ENCODE measurements at places on chromosomes 13 and 19.

GRCh38 chr13:44908712-44909111 lies 80.6 kb downstream of the NUFIP1 start:
- DNase-seq, result no peak

GRCh38 chr19:3319643-3320353 lies 46.6 kb upstream of the NFIC start:
- no peak for DNase-seq

GRCh38 chr19:40717880-40718773 lies 1.2 kb downstream of the ITPKC start:
- no peak for DNase-seq

GRCh38 chr13:42660333-42660965 lies 86.5 kb downstream of the TNFSF11 start:
- no peak for DNase-seq

DNA sequence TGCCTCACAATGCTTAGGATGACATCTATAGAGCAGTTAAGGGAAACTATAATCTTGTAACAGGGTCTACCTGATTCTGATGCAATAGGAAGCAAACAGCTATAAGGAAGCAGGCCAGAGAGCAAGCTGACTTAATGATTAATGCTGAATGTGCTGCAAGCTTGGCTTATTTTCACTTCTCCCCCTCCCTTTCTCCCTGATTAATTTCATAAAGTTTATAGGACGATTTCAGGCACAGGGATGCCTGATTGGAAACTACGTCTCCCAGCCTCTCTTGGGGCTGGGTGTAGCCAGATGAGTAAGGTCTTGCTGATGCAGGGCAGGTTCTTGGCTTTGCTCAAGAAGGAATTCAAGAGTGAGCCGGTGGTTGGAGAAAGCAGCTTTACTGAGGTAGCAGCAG lies 82.8 kb upstream of the MRI1 start:
- DNase-seq, result no peak

- DNase-seq, result no peak
These were observed 456.0 kb downstream of the PCDH17 start for GRCh38 chr13:58087566-58087965.

GRCh38 chr13:39463611-39464010 lies 139.4 kb downstream of the LHFPL6 start:
- DNase-seq, result no peak

DNA sequence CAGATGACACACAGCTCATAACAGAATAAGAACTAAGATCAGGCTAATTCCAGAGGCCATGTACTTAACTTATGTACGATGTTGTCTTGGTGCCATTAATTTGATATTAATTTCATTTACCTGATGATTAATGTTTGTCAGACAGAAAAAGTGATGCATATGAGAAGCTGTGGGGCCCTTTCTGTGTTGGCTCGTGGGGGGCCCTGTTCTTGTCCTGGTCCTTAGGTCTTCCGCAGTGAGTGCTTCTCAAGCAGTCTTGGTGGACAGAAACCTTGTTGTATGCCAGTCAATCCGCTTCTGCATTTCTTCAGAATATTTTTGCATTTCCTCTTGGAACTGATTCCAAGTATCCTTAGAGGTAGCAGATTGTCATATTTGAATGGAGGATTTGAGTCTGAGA lies 20.2 kb downstream of the SAFB start:
- no peak for DNase-seq

GRCh38 chr13:95184317-95184716 lies 116.9 kb downstream of the ABCC4 start:
- DNase-seq, result no peak

DNA sequence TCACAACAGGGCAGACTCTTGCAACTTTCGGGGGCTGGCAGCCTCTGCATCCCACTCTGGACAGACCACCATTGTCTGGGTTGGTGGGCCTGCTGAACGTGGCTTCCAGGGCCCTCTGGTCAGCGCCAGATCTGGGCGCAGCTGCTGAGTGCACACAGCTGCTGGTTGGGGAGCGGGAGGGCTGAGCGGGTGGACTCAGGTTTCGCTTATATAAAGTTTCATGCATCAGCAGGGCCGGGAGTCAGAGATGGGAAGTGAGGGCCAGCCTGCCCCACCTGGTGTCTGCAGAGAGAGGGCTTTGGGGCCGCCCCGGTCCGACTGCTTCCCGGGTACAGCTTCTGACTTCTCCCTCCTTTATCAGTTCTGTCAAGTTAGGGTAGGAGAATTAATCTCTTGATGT lies 6.9 kb downstream of the ARHGEF7 start:
- no peak for DNase-seq

DNA sequence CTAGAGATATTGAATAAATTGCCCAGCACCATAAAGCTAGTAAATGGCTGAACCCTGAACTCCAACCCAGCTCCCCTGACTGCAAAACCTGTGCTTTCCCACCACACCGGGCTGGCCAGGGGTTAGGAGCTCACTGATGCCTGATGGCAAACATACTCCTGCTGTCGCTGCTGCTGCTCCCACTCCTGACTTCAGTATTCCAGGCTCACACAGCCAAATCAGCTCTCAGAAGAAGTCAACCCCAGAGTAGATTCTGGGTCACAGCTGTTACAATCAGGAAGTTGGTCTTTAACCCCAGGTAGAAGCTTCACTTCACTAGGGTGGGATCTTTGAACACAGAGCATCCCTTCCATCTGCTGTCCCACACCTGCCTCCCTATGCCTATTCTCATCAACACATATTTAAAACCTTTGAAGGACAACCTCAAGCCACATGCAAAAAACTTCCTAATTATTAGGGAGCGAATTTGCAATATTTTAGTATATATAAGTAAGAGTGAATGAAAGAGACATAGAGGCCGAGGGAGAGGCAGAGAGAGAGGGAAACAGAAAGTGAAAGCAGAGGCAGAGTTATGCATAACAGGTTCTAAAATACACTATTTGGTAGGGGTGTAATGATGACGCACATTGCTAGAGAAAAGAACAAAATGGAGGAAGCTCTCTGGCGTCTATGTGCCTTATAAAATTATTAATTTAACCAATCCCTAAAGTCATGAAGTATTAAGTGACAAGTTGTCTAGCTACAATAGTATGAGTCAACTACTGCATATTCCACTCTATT lies 99.4 kb upstream of the SERP2 start:
- peak; percentile 57 for DNase-seq

GRCh38 chr19:18450931-18451836 lies 13.3 kb upstream of the ISYNA1 start:
- peak; percentile 90 for DNase-seq

- peak; percentile 64 for DNase-seq
These were observed at the start of gene TSC22D1 for GRCh38 chr13:44575741-44576350. TSC22D1 (minus strand) TSS chr13:44576330; CDS start chr13:44576074, 256 bp downstream.

DNA sequence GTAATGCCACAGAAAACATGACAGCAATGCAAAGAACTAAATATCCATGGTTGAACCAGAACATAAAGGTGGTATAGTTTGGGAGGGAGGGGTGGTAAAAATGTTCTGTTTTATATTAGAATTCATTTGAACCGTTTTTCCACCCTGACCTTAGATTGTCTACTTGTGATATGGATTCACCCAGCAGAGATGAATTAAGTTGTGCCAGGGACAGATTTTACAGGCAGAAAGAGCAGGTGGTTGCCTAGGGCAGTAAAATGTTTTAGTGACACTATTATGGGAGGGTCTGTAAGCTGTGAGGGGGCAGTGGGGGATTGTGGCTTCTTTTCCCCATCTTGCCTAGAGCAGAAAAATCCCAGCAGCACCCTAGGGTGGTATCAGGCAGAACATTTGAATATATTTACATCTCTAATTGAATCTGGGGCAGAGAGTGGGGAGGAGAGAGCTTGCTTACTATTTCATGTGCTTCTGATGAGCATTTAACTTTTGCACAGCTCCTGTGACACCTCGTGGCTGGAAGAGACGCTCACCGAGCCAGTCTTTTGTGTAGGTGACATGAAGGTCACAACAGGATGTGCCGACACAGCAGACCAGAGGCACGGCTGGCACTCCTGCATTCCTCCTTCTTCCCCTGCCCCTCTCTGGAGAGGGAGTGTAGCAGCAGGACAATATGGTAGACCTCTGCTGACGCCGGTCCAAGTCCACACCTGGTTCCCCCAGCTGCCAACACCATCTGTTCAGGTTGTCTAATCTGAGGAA lies 452.3 kb downstream of the IRS2 start:
- DNase-seq, result no peak

DNA sequence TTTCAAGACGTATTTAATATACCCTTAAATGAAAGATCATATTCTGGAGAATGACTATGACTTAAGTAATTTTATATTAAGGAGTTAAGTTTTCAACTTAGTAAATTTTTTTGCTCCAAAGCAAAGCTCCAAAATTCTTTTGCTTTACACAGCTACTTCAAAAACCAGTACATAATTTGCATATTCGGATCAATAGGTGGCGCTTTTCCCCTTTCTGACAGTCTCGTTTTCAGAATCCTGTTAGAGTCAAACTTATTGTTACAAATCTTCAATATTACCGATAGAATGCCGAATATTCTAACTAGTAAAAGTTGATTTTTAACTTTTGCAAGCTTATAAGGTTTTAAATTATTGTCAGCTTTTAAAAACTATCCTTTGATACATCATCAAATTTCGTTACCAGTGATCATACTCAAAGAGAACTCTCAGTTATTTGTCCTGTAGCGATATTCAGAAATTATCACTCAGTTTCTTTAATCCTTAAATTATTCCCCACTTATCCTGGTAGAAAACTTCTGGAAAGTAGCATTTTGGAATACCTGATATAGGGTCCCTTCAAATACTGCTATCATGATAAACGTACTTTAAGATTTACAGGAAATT lies 852.7 kb upstream of the KLHL1 start:
- peak; percentile 9 for DNase-seq

DNA sequence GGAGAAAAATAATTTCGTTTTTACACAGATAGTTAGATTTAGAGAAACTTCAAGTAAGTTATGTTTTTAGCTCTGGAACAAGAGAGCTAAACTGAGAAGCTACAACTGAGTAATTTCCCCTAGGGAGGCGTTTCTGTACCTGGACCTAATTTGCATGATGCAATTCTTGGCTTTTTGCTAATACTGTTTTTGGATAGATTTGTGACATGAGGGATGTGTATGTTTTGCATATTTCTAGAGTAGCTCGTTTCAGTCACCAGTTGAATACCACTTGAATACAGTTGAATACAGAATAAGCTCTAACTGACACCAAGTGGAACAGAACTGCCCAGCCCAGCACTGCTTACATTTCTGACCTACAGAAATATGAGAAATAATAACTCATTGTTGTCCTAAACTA lies 1227.9 kb upstream of the SPRY2 start:
- DNase-seq, result no peak

DNA sequence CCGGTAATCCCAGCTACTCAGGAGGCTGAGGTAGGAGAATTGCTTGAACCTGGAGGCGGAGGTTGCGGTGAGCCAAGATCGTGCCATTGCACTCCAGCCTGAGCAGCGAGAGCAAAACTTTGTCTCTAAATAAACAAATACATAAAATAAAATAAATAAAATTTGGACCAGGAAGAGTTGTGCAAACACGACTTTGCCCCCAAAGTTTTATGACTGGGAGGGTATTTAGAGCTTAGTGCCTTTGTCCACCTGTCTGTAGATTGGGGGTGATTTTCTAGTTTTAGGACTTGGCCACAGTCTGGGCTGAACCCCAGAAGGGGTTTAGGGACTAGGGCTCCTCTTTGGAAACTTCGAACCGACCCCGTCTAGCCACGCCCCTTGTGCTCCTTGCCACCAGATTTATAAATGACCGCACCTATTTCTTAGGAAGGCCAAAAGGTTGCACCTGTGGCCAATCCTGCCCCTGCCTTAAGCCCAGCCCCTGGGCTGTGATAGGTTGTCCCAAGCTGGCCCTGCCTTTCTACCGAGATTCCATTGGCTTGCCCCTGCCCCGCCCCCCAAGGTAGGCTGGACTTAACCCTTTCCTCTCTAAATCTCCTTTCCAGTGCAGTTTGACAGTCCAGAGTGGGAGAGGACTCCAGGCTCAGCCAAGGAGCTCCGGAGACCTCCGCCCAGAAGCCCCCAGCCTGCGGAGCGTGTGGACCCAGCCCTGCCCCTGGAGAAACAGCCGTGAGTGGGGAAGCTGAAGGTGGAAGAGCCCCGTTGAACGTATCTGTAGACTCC lies 5.3 kb downstream of the SHD start:
- no peak for DNase-seq

DNA sequence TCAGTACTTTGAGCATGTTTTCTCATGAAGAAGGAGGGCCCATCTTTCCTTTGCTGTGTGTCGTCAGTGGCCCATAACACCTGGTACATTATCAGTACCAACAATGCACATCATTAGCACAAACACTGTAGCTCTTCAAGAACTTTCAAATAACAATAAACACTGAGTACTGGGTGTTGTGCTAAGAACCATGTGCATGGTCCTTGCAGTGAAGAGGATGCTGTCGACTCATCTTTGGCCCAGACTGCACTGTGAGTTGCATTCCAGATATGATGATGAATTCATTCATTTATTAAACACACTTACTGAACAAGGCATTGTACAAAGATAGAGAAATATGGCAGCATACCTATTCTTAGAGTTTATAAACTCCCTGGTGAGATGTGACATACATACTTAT lies 55.8 kb downstream of the FLT3 start:
- no peak for DNase-seq

- DNase-seq, result no peak
These were observed 18.7 kb downstream of the TFDP1 start for GRCh38 chr13:113603116-113603710.

- DNase-seq, result no peak
These were observed 54.6 kb upstream of the FAM124A start for GRCh38 chr13:51167393-51168191.

DNA sequence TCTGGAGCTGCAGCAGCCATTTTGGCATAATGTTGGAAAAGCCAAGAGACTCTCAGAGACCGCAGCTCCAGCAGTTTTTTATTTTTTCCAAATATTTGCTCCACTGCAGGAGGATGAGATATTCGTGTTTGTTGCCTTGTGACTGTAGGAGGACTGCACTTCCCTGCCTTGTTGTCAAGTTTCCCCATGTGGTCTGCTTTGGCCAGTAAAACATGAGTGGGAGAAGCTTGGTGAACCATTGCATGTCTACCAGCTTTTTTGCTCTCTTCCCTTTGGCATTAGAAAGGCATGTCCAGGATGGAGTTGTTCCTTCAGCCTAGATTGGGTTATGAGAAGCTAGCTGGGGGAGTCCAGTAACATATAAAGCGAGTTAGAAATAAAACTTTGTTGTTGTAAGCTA lies 47.7 kb upstream of the ALOX5AP start:
- no peak for DNase-seq

- no peak for DNase-seq
These were observed 311.3 kb downstream of the DLEU7 start for GRCh38 chr13:50531917-50532899.

- DNase-seq, result peak; percentile 57
These were observed 2.3 kb upstream of the C1QTNF9B start for GRCh38 chr13:23899555-23899954.

- no peak for DNase-seq
These were observed 95.6 kb upstream of the RFC3 start for GRCh38 chr13:33722216-33722915.

GRCh38 chr13:20297181-20297580 lies 65.1 kb upstream of the GJB6 start:
- no peak for DNase-seq

DNA sequence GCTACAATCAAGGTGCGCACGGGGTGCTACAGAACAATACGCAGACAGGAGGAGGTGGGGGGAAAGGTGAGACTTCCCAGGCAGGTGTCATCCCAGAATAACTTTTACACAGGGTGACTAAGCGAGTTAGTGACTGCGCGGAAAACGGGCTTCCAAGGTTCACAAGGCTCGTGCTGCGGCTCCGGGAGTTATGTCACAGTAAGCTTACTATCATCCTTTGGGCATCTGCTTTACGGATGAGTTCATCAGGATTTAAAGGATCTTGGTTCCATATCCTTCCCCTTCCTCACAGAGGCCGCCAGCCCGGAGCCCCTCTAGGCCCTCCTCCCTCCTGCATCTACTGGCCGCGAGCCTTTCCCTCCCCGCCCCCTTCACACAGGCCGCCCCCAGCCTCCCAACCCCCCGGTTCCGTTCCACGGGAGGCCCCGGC lies 474 bp upstream of the IFT88 start:
- DNase-seq, result no peak
